ENCODE measurements at places on chromosomes 5 and 9.

DNA sequence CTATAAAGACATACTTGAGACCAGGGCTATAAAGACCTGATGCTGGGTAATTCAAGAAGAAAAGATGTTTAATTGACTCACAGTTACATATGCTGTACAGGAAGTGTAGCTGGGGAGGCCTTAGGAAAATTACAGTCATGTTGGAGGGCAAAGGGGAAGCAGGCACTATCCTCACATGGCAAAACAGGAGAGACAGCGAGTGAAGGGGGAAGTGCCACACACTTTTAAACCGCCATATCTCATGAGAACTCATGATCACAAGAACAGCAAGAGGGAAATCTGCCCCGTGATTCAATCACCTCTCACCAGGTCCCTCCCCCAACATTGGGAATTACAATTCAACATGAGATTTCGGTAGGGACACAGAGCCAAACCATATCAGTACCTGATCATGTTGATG lies 89.9 kb upstream of the ADAMTSL1 start:
- DNase-seq = no peak

DNA sequence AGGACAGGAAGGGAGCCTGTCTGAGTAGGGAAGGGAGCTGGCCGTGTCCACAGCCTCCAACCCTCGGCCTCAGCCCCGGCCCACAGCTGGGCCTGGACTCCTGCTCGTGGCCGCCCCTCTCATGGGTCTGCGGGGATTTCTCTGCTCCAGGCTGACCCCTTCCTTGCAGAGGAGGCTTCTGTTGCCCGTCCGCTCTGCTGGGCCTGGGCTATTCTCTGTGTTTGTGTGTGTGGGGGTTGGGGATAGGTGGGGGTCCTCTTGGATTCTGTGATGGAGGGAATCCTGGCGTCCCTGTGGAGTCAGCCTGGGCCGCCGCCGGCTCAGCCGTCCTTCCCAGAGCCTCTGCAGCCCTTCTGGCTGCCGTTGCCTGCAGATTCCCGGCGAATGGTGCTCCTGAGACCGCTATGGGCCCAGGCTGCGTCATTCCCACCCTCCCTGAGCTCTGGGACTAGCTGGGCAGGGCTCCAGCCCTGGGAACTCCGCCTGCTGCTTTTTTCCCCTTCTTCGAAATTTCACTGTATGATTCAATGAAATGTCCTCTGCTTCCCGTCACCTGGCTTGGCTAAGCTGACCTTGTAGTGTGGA lies 64.2 kb downstream of the FGF18 start:
- DNase-seq = no peak

GRCh38 chr5:80935811-80936385 lies 24.3 kb upstream of the RASGRF2 start:
- DNase-seq = no peak

GRCh38 chr9:8713149-8713810 lies 913.7 kb upstream of the DMAC1 start:
- no peak for DNase-seq

GRCh38 chr5:147552897-147553296 lies 43.0 kb upstream of the DPYSL3 start:
- no peak for DNase-seq

DNA sequence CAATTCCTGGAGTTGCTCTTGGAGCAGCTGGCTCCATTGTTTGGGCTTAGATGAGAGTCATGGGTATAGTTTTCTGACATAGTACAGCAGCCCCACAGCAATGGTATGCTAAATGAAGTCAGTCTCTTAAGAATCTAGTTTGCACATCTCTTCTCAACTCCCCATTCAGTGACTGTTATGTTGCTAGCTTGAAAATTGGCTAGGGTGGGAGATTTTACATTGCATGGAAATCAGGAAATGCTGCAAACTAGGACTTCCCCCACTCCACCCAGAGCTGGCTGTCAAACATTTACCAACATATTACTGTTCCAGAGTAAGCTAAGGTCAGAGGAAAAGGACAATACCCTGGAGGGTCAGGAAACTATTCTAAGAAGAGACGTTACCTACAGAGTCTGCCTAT lies 17.6 kb upstream of the FCHO2 start:
- DNase-seq = no peak

GRCh38 chr5:16902846-16903245 lies 33.2 kb downstream of the MYO10 start:
- no peak for DNase-seq

- DNase-seq = no peak
Measured at GRCh38 chr5:143056792-143057579, 286.8 kb downstream of the ARHGAP26 start.

GRCh38 chr9:98484162-98484561 lies 224.6 kb downstream of the GABBR2 start:
- no peak for DNase-seq
